NCI-H1436 (cell line): ENCODE measurements at places on chromosomes 16 and 17.

DNA sequence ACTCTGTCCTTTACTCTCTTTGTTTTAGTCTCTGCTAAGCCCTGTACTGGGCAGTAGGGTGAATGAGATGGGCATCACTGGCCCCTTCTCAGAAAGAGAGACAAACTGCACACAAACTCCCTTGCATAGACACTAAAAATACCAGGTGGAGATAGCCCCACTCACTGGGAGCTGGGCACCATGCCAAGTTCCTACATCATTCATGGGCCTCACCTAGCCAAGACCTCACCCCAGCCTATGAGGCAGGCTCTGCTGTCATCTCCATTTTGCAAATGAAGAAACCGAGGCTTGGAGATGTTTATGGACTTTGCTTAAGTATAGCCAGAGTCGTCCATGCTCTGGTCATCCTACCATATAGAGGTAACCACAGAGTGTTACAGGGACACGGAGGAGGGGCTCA, 499.8 kb upstream of the CDH11 start:
- no peak for DNase-seq

- DNase-seq: no peak
These were observed 526 bp upstream of the RNASEK start for GRCh38 chr17:7011942-7012254.

DNA sequence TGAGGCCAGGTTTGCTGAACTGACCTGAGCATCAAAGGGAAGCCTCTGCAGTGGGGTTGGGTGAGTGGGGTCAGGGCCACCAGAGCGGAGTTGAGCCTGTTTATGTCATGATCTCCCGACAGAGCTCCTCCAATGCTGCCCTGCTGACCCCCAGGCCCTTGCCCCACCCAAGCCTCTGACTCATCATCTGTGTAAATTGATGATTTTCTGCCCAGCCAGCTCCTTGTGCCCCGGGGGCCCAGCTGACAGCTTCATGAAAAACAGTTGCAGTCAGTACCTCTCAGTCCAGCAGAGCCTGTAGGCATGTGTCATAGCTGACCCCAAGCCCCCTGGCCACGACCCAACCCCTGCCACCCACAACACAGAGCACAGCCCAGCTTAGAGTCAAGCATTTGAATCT, 134.9 kb downstream of the CCT6B start:
- no peak for DNase-seq

DNA sequence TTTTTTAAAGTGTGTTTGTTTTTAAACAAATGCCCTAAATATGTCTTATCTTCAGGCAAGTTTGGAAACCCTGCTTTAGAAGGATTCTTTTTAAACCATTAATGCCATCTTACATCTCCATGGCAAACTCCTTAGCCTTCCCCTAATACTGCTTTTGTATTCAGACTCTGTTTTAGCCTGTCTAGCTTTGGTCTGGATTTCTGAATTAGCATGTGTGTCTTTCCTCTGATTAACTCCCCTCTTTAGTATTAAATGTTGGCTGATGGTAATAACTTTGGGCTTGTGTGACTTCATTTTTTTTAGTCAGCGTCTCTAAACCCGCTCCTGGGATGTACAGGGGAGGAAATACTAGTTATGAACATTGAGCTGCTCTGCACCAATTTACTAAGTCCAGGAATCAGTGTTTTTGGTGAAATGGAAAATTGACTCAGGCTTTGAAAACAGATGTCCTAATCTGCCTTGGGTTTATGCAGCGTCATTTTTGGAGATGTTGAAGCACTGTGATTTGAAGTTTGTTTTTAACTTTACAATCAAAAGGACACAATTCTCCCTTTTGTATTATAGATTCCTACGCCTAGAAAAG, 22.2 kb downstream of the WIPF2 start:
- DNase-seq: no peak

- DNase-seq: no peak
These were observed 25.0 kb downstream of the NAA60 start for GRCh38 chr16:3468501-3468900.

GRCh38 chr16:67989322-67990017, 9.2 kb upstream of the DPEP3 start:
- no peak for DNase-seq

- DNase-seq: no peak
These were observed 912.6 kb upstream of the SOX9 start for GRCh38 chr17:71208111-71208704.

DNA sequence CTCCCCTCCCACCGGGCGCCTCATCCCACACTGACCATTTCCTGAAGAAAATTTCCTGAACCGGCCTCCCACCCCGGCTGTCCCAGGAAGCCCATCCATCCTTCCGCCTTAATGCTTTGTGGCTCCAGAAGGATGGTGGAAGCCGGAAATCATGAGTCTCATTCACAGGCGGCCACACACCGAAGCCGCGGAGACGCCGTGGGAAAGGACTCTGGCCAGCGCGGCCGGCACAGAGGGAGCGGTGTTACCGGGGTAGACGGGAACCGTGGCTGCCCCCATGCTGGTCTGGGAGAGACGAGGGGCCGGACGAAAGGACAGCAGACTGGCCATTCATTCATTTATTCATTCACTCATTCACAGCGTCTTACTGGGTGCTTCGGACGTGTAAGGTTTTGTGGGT, 326.8 kb downstream of the SEC14L1 start:
- no peak for DNase-seq

DNA sequence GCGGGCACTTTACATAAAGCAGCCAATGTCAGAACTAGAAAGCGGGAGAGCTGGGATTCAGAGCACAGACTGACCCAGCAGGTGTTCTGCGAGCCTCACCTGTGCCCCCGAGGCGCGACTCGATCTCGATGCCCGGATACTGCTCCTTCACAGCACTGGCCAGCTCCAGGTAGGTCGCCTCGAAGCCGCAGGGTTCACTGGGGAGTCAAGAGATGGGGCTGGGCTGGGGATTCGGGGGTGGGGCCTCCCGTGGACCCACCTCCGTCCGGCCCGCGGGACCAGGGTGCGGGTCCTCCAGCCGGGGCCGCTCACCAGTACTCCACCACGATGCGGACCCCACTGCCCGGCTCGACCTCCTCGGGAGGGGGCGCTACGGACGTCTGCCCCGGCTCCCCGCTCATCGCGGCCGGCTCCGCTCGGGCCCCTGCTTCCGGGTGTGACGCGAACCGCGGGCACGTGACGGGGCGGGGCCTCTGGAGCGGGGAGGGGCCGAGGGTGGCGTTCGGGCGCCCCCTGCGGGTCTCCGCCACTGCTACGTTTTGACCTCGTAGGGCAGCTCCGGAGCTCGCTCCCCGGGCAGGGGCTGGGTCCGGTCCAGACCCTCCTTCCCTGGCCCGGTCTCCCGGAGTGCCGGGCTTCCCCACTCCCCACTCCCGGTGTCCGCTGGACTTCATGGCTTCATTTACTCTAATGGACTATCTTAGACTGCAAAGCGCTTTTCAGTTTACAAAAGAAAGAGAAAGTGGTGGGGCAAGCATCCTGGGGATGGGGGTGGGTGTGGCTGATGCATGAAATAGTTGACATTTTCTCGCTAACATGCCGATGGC, at the start of gene MIEN1:
MIEN1 (minus strand) TSS at position 438 of the 827 bp plus-strand sequence; CDS start at position 401, 37 bp downstream.
- peak; percentile 89 for DNase-seq

DNA sequence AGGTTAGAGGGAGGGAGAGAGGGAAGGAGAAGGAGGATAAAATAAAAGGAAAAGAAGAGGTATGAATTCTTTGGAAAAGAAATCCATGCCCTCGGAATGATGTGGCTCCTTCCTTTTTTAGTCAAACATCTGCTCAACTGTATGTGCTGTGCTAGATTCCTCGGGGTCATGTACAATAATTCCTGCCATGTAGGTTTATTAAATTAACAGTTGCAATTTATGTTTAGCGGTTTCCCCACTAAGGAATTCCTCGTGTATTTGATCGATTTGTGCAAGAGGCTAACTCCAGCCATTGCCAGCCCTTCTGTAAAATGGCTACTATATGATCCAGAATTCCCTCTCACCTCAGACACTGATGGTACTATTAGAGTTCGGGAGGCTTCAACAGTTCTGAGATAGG, 83.0 kb upstream of the TBX2 start:
- no peak for DNase-seq

DNA sequence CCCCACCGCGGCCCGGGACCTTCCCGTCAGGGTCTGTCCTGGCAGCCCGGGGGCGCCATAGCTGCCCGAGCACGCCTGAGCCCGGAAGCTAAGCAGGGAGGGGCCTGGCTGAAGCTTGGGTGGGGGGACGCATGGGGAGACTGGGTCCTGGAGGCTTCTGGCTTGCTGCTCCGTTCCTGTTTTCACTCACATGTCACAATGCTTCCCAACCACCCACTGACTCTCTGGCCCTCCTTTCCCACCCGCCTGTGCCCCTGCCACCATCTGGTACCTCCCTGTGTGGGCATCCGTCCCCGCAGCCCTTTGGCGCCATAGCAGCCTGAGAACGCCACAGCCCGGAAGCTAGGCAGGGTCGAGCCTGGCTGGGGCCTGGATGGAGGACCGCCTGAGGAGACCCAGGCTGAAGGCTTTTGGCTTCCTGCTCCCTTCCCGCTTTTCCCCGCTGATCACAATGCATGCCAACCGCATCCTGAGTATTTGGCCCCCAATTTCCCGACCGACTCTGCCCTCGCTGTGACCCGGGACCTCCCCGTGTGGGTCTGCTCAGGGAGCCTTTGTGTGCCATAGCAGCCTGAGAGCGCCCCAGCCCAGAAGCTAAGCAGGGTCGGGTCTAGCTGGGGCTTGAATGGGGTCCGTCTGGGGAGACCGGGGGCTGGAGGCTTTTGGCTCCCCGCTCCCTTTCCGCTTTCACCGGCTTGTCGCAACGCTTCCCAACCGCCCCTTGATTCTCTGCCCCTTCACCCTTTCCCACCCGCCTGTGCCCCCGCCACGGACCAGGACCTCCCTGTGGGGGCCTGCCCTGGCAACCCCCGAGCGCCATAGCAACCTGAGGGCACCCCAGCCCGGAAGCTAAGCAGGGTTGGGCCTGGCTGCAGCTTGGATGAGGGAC, 2290.1 kb downstream of the TP53TG3F start:
- no peak for DNase-seq

DNA sequence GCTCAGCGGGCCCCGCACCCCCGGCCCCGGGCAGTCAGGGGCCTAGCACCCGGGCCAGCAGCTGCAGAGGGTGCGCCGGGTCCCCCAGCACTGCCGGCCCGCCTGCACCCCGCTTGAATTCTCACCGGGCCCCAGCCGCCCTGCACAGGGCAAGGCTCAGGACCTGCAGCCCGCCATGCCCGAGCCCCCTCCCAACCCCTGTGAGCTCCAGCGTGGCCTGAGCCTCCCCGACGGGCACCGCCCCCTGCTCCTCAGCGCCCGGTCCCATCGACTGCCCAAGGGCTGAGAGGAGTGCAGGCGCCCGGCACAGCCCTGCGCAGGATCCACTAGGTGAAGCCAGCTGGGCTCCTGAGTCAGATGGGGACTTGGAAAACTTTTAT, 1.7 kb upstream of the BRCA1 start:
- no peak for DNase-seq

GRCh38 chr17:21013983-21014382, 28.8 kb downstream of the USP22 start:
- no peak for DNase-seq

DNA sequence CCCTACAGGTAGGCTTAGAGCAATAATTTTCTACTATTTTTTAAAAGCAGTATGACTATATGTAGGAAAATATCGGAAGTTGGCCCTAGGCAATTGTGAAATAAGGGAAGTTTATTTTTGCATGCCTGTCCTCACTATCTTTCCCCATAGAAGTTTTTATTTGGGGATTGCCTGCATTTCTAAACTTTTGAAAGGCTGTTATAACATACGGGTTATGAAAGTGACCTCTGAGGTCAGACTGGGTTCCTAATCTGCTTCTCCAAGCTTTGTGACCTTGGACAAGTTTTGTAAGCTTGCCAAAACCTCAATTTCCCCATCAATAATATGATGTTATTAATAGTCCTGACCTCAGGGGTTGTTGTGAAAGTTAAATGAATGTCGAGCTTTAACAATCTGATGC, 67.1 kb downstream of the ARHGAP44 start:
- no peak for DNase-seq

GRCh38 chr17:76888661-76889060, 20.5 kb downstream of the MGAT5B start:
- DNase-seq: no peak

- DNase-seq: no peak
These were observed 37.3 kb downstream of the HSD17B2 start for GRCh38 chr16:82072313-82072712.

DNA sequence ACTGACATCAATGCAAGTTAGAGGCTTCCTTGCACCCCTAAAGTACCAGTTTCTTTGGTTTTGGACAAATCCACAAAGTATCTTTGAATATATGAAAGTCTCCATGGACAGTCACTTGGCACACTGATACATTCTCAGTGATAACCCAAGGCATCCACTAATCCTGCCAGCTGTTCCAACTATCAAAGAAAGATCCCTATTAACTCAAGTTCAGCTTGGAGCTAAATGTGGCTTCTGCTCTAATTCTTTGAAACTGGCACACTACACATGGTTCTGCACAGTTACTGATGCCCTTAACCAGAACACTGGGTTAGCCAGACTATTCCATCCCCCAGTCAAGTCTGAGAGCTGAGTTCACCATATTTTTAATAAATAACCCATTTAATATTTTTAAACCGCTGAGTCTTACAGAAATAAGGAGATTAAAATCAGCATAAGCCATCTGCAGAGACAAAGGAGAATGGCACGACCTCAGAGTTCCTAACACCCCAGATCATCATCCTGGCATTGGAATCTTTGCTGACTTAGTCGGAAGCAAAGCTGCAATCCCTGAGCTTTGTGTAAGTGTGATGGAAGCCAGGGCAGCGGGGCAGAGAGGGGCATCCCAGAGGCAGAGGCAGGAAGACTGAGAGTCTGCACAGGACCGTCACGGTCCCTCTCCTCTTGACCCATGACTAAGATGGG, 6.3 kb downstream of the CACNG1 start:
- no peak for DNase-seq

DNA sequence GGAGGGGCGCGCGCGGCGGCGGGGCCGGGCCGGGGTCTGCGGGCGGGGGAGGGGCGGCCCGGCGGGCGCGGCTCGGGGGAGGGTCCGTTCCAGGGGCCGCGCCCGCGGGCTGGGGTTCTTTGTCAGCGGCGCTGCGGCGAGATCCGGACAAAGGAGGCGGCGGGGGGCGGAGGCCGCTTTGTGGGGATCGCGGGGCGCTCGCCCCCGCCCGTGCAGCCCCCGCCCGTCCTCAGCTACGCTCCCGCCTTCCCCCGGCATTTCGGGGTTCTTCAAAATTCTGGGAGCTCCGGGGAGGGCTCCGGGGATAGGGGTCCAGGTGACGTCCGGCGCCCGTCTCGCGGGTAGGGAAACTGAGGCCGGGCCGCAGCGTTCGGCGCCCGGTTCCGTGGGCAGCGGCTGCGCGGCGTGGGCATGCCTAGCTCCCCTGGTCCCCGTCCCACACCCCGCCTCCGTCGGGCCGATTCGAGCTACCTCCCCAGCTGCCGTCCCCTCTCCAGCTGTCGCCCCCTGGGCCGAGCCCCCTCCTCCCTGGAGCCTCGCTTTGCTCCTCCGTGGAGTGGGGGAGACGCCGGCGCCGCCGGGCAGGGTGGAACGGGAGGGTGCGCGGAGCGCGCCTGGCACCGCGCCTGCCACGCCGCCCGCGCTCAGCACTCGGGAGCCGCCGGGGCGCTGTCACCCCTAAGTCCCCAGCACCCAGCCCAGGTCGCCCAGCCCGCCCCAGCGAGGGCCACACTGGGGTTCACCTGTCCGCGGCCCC, 546 bp downstream of the SNN start:
- DNase-seq: no peak

DNA sequence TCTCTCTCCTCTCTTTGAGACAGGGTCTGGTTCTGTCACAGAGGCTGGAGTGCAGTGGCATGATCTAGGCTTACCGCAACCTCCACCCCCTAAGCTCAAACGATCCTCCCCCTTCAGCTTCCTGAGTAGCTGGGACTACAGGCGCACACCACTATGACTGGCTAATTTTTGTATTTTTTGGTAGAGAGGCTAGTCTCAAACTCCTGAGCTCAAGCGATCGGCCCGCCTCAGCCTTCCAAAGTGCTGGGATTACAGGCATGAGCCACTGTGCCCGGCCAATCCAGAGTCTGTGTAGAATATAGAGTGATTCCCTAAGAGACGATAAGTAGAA, 65.8 kb upstream of the RPH3AL start:
- DNase-seq: no peak
